ENCODE measurements at places on chromosomes 2 and 18.

- peak; percentile 18 for DNase-seq
Observed at GRCh38 chr2:241309684-241310117, 5.8 kb downstream of the HDLBP start.

- no peak for DNase-seq
Observed at GRCh38 chr18:13606604-13607254, 119.6 kb downstream of the FAM210A start.

DNA sequence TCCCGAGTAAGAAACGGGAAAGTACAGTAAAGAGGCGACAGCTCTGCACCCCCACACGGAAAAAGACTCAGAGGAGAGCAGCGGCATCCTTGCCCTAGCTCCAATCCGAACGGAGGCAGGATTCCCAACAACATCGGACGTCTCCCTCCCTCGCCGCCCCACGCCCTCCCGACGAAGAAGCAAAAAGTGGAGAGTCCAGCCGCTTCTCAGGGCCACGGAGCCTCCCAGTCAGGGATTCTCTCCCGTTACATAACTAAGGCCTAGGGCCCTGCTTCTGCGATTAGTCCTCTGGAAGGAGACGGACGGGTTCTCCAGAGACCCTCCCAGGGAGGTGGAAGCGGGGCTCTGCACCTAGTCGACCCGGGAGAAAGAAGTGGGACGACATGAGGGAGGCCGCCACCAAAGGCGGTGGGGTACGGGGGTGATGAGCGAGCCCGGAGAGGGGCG is 587 bp downstream of the SUMO1 start:
- DNase-seq, result no peak

GRCh38 chr2:64750001-64750816 is 96.5 kb upstream of the SERTAD2 start:
- peak; percentile 9 for DNase-seq

DNA sequence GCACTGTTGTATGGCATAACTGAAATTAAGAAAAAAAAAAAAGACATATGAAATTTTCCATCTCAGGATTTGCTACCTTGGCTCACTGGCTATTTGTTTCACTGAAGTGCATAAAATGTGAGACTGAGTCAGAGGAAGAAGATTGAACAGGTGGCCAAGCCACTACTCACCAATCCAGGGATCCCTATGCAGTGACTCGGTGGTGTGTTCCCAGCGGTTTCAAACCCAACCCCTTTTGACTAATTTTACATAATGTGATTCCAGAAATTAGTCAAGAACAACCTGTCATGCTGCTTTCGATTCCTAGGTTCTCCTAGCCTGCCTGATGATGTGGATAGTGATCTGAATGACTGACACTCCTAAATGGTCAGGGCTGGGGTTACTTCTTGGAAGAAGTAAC is 77.3 kb downstream of the KLHL14 start:
- DNase-seq, result no peak

DNA sequence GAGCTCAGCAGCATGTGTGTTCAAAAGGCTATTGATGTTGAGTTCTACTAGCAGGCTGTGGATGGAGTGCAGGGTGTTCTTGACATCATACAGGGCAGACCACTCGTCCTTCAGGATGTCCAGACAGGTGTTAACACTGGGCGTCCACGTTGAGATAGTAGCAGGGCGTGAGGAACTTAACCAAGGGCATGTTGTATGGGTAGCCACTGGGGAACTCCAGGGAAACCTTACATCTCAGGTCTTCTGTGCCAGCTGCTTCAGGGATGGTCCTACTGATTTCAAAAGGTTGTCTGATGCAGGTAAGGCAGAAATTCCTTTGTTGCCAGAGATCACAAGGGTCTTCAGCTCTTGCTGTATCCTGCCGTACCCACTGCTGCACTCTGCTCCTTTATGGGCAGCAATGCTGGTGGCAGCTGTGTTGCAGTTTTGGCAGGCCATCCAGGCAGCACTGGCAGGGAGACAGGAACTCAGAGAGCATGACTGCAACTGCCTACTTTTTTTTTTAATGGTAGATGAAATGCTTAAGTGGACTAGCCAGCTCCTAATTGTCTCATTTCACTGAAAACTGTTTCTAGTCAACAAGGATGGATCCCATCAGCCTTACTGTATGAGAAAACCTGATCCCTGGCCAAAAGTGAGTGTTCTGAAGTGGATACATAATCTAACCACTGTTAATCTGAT is 32.4 kb upstream of the RBBP8 start:
- DNase-seq, result no peak

DNA sequence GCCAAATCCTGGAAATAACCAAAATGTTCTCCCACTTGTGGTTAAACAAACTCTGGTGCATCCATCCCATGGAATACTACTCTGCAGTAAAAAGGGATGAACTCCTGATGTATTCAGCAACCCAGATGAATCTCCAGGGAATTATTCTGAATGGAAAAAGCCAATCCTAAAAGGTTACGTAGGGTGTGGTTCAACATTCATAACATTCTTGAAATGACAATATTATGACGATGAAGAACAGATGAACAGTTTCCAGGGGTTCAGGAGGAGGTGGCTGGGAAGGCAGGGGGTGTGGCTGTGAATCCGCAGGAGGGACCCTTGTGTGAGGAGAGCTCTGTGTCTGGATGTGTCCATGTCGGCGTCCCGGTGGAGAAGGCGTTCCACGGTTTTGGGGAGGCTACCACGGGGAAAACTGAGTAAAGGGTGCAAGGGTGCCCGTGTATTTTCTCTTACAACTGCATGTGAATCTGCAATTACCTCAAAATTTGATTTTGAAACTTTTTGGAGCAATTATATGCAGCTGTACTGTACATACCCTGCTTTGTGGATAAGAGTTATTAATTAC is 47.3 kb downstream of the KCNG2 start:
- DNase-seq, result no peak

DNA sequence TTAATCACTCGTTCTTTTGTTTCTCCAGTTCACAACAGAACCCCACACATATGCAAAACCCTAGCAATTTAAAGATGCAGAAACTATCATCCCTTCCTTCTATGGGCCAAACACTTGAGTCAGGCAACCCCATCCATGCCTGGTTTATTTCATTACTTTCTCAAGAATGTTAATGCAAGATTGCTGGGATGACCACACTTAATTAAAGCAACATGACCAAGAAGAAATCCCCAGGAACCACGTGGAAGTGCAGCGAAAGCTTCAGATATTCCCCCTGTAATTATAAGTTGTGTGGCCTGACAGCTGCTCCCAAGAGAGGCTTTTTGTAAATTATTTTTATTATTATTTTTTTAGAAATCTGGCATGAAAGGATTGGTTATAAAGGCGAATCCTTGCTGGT is 246.2 kb upstream of the ID2 start:
- no peak for DNase-seq

DNA sequence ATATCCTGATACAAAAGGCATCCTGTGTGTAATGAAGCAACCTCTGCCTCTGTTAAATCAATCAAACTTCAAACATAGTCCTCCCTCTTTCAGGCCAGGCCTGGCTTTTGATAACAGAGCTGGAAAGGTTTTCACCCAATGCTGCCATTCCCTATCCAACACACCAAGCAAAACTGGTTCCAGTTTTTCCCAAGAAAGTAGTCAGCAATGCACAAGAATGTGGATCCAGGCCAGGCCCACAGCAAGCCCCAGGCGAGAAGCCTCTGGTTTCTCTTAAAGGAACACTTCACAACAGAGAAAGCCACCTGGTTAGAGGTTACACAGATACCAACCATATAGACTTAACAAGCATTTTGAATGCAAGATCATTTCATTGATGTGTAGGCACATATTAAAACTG is 49.2 kb upstream of the CCDC150 start:
- no peak for DNase-seq

GRCh38 chr2:51401546-51401945 is 369.6 kb upstream of the NRXN1 start:
- no peak for DNase-seq

GRCh38 chr2:226763320-226763719 is 36.3 kb downstream of the IRS1 start:
- DNase-seq, result no peak

DNA sequence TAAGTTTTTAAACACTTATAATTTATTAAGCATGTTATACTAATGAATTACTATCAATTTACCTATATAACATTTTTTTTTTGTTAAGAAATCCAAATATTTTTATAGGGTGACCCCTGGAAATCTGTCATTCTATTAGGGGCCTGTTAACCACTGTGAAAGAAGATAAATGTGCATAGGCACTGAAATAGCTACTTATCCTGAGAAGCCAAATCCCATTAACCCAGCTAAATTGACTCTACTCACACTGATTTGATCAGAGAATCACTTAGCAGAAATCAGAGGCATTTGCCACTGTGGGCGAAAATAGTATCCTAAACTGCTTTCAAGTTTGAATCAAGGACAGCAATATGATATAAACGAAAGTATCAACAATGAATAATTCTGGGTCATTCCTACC is 90.0 kb upstream of the GULP1 start:
- DNase-seq, result no peak

GRCh38 chr2:74314107-74314506 is 29.1 kb downstream of the SLC4A5 start:
- DNase-seq, result no peak

GRCh38 chr18:70220628-70221027 is 15.1 kb upstream of the RTTN start:
- DNase-seq, result no peak

DNA sequence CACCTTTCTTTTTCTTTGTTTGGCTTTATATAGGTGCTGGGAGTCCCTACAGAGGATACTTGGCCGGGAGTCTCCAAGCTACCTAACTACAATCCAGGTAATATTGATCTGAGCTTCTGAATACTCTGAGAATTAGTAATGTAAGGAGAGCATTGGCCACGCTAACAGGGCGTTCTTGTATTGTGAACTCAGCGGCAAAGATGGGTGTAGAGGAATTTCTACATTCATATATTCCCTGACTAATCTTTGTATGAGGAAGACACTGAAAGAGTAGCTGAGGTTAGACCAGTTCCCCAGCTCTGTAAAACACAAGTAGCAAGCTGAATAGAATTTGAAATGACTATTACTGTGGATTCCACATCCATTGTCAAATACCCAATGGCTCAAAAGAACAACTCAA is 48.5 kb downstream of the CDK15 start:
- no peak for DNase-seq

GRCh38 chr2:32752205-32752604 is 124.4 kb downstream of the TTC27 start:
- no peak for DNase-seq

- no peak for DNase-seq
Observed at GRCh38 chr2:109355192-109355843, 226.3 kb downstream of the SH3RF3 start.

GRCh38 chr2:174263997-174264396 is 15.7 kb upstream of the OLA1 start:
- no peak for DNase-seq

GRCh38 chr18:73199151-73199550 is 331.4 kb upstream of the NETO1 start:
- DNase-seq, result no peak

DNA sequence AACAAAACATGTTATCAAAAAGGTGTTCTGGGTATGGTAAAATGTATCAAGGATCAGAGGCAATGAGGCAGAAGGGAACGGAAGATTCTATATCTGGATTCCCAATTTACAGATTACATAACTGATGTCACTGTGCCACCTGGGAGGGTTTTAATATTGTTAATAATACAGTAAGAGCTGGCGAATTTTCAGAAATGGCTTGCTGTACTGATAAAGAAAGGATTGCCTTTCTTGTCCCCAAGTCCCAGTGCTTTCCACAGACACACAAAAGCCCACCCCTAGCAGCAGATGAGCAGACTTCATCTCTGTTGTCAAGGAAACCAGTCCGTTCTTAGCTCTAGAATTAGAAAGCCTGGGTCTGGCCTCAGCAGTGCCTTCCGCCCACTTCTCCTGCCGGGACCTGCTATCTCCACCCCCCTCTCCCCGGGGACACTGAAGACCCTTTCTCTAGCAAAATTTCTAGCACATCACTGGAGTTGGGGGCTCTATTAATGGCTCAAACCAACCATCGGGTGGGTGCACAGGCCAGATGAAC is 34.3 kb downstream of the ADD2 start:
- no peak for DNase-seq

DNA sequence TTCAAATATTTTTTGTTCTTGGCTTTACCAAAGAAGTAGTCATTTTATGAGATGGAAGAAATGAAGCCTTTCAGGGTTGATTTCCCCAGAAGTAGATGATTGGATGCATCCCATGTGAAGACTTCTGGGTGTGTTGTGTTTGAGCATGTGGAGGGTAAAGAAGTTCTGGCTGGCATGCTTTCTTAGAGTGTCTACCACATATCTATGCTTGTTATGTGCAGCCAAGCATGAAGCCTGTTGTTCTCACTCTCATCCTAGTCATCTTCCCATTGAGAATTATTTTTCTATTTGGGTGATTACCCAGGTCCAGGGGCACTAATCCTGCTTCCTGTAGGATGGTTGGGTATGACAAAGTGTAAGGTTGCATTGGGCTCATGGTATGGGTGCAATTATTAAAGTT is 472.9 kb downstream of the PTPRM start:
- DNase-seq, result no peak

- no peak for DNase-seq
Observed at GRCh38 chr2:131143803-131144202, 38.7 kb downstream of the PLEKHB2 start.

DNA sequence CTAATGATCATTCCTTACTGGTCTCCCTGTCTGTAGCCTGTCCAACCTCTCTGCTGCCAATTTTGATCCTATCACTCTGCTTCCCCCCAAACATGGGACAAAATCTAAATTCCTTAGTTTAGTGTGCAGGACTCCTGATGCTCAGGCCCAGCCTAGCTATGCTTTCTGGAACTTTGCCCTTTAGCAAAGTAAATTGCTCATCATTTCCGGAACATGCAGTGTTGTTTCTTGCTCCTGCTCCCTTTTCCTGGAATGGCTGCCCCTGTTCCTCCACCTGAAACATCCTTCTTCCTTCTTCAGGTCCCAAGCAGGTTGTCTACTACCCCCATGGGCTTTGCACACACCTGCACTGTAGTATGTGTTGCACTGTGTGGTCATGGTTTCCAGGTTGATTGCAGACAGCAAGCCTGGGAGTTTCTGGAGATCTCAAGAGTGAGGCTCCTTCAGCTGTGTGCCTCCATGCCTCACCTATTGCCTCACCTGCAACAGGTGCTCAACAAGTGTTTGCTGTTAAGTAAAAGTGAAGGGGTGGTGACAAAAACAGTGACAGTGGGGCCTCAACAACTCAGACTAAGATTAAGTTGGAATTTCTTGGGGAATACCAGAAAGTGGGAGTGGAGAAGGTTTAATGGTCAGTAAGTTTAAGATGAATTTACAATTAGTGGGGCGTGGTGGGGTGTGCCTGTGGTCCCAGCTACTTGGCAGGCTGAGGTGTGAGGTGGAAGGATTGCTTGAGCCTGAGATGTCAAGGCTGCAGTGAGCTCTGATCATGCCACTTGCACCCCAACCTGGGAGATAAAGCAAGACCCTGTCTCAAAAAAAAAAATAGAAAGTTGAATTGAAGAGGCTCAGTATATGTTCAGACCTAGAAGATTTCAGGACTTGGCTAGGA is 120.0 kb downstream of the DNAH6 start:
- no peak for DNase-seq

- DNase-seq, result no peak
Observed at GRCh38 chr2:237661270-237661669, 33.9 kb downstream of the LRRFIP1 start.

- no peak for DNase-seq
Observed at GRCh38 chr2:41488888-41489287, 558.9 kb upstream of the PKDCC start.
